WERI-Rb-1 (cell line): ENCODE measurements at places on chromosomes 11 and 22.
A peak's percentile ranks its signal among the peaks of the same experiment; 100 is the strongest.

DNA sequence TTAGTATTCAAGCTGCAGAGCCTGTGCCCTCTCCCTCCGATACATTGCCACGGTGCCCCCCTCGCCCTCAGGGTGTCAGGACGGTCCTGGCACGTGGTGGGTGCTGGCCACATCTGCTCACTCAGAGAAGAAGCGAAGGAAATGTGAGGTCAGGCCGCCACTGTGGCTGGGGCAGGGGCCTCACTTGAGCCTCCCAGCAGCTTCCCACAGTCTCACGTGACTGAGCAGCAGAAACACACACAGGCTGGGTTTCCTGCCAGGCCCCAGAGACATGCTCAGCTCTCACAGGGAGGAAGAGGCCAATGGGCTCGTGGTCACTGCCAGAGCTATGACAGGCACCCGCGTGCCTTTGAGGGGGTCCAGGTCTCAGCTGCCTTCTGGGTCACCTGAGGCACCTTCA lies 37.9 kb upstream of the PRR5 start:
- no peak for DNase-seq

GRCh38 chr11:61947486-61948210 lies 2.5 kb upstream of the BEST1 start:
- DNase-seq: peak; percentile 81

GRCh38 chr11:75435571-75435925 lies 2.5 kb upstream of the KLHL35 start:
- DNase-seq: no peak

- DNase-seq: no peak
Observed at GRCh38 chr11:64989416-64989815, 7.4 kb downstream of the BATF2 start.

DNA sequence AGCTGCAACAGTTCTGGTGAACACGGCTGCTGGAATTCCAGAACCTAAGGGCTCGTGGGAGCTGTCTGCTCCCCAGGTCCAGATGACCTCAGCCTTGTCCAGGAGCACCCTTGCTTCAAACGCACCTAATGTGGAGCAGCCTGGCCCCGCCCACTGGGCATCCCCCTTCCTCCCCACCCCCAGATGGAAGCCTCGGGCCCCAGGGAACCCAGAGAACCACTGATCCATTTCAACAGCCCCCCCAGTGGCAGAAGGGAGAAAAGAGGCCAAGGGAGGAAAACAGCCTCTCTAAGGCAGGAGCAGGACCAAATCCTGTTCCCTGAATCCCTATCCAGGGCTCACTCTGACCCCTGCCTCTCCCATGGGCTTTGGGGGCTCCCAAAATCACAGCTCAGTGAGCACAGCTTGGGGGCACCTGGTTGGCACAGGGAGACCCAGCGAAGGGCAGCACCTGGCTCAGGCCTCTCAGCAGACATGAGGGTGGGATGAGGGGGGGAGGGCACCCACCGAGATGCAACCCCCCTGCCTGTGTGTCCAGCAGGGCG lies 1.2 kb downstream of the CYTH4 start:
- DNase-seq: no peak

DNA sequence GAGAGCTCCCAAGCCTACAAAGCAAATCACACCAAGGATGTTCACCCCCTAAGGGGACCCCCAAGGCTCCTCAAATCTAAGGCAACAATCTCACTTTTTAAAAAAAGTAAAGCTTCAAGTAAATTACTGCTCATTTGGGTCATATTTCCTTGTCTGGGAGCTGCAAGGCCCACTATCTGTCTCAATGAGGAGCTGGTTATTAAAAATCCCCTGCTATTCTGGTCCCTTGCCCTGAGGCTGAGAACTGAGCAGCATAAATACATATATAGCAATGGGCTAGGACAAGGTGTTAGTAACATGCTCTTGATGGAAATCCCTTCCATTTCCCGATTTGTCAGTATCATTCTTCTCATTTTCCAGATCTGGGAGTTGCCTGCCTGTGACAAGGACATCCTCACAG lies 119.2 kb downstream of the ETS1 start:
- DNase-seq: no peak

GRCh38 chr11:93729129-93729616 lies 12.1 kb downstream of the TAF1D start:
- no peak for DNase-seq

DNA sequence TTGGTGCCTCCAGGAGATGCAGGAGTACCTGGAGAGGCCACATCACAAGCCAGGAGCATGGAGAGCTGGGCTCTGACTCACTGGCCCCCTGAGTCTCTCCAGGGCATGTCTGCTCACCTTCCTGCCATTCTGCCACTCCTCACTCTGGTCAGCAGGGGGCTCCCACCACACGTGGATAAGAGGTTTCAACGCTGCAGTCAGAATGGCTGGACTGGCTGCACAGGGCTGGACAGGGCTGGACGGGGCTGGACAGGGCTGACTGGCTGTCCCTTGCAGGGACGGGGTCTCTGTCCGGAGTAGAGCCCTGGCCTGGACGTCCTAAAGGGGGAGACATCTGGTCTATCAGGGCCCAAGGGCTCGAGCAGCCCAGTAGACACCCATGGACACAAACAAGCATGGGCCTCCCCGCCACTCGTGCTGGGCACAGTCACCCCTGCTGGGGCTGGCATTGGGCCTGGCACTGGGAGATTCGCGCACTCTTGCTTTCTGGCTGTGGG lies 34.6 kb downstream of the CYTH4 start:
- DNase-seq: peak; percentile 85

DNA sequence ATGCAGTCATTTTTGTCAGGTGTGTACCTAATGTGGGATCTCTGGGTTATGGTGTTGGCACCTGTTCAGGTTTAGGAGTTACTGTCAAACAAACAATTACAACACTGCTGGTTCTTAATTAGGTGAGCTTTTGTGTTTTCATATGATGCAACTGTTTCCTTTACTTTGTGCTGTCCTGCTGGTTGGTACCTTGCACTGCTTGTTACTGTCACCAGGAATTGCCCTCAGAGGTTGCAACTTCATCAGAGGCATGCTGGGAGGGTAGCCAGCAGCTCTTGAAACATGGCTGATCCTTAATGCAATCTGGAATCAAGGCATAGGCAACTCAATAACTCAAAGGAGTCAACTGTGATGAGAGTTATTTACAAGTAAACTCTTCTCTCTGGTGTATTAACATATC lies 400.3 kb downstream of the MIAT start:
- DNase-seq: no peak

GRCh38 chr11:69144316-69145049 lies 11.3 kb upstream of the SMIM38 start:
- no peak for DNase-seq

DNA sequence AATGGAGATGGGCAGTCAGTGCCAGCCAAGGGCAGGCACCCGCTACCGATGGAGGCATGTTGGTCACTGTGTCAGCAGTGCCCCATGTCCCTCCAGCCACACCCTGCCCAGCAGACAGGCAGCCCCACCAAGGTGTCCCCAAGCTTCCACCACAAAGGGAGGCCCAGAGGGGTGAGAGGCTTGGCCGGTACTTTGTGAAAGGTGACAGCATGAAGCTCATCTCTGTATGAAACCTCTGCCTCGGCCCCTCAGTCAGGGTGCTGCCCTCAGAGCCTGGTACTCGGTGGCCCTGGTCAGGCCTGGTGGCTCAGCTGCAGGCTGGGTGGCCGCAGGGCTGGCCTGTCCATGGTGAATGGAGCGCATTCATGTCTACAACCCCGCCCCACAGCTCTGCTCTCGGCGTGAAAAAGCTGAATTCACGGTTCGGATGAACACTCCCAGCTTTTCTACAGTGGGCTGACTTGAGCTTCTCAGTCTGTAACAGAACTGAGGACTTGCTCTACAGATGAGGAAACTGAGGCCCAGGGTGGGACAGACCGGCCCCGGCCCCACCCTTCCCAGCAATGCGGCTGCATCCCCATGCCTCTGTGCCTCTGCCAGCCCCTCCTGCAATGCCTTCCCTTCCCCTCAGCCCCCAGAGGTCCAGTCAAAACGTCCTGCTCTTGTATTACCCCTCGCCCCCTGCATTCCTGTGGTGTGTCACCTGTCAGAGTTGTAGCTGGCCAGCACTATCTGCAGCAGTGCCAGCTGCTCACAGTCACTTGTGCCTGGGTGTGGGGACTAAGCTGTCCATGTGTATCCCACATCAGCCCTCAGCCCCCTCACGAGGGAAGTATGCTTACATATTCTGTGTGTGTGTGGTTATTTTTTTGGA lies 27.7 kb downstream of the RSPH14 start:
- DNase-seq: no peak

DNA sequence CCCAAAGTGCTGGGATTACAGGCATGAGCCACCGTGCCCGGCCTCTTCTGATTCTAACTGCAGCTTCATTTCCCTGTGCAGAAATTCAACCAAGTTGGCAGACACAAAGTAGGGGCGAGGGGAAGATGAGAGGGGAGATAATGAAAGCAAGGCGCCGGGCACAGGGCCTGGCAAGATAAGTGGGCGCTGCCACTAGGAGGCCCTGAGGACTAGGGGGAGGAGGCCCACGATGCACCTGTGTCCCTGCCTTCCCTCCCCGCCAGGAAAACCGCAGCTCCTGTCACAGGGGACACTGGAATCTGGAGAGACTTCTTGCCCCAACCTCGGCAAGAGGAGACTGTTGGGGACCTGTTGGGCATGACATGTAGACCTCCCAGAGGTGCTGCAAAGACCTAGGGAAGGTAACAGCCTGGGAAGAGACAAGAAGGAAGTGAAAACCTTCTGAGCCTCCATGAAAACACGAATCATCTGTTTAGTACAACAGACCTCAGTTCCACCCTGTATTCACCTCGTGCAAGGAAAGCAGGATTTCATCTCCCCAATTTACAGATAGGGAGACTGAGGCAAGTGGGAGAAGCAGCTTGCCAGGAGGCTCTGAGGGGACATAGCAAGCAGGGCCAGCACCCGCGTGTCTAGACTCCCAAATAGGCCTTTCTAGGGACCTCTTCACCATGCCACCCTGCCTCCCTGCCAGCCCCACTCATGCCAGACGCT lies 3.1 kb upstream of the LGALS1 start:
- DNase-seq: no peak

DNA sequence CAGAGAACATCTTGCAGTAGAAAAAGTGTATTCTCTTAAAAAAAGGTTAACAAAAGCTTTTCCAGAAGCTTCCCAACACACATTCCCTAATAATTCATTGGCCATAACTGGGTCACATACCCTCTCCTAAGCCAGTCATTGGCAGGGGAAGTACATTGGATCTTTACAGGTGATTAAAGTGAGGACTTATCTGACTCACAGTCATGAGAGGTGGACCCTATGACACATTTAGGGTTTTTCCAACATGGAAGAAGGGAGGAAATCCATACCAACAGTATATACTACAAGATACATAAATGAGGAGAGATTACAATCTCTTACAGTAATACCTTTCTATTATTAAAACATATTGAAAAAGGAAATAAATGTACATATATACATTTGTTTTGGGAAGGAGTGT lies 72.2 kb downstream of the CCDC73 start:
- no peak for DNase-seq

GRCh38 chr11:87281496-87281895 lies 243.8 kb downstream of the TMEM135 start:
- DNase-seq: no peak

DNA sequence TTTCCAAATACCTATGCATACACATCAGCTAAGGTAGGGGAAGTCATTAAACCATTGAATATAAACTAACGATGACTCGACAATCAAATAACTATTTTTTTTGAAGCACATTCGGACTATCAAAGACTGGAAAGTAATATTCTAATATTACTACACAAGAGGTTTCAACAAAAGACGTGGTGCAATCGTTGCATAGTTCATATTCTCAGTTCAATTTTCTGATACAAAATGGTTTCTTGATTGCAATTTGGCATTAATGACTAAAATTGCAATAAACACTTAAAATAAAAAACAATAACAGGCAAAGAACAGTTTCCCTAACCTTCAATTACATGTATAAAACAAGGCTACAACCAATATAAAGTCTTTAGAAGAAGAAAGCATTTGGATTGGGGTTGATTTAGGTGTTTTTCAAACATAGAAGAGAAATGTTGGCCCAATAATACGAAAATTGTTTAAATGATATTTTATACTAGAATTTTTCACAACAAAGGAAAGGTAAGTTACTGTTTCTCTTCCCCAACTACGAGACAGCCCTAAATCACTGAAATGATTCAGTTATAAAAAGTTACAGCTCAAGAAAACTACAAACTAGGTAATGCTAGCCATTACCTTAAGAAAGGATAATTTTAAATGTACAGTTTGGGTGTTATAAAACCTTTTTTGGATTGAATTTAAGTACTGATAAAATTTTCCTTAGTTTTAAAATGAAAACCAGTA lies 17.6 kb downstream of the BLID start:
- no peak for DNase-seq

DNA sequence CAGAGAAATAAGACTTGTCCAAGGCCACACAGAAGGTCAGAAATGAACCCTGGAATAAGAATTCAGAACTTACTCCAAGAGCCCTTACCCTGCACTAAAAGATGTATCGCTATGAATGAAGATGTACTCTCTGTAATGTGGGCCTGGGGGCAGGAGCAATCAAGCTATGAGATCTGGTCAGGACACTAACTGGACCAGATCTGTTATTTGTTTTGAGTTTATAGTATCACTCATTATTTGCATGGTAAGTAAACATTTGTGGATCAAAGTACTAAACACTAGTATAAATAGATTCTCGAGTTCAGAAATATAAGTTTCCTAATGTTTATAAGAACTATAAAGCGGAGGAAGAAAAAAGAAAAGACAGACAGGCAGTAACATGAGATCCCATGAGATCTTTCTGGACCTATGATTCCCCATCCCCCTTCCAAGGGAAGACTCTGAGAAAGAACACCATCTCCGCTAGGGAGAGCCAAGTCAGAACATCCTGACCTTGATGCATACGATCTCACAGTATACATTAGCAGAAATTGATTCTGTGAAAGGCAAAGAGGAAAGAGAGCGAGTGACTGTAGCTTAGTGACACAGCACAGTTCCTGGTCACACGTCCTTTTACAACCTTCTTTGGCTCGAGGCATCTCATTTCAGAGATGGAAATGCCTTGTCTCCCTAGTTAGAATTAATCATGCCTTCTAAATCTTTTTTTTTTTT lies 71.2 kb downstream of the USP35 start:
- DNase-seq: no peak

DNA sequence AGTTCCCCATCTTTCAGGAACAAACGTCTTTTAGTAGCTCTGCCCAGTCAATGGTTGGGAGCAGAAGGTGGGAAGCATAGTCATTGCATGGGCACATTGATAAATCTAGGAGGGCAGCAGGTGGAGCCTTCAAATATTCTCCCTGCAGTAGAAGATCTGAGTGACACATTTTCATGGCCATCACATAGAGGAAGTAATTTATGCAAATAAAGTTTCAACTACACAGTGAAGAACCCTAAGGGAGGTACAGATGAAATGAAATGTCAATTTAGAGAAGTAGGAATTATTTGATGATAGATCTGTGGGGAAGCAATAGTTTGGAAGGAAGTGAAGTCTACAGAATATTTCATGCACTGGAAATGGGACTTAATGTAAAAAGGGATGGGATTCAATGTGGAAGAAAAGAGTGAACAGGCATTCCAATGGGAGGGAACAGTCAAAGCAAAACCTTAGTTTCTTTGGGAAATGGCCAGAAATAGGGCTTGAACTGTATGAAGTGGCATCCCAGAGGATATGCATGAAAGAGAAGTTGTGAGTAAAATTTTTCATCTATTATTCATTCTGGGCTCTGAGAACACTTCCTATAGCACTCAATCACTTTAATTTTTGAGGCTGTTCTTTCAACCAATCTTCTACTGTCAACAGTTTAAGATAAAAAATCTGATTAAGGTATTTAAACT lies 256.2 kb upstream of the LUZP2 start:
- no peak for DNase-seq

GRCh38 chr11:108483163-108483562 lies 15.0 kb downstream of the POGLUT3 start:
- no peak for DNase-seq
